ENCODE measurements at places on chromosomes 13 and 19.

DNA sequence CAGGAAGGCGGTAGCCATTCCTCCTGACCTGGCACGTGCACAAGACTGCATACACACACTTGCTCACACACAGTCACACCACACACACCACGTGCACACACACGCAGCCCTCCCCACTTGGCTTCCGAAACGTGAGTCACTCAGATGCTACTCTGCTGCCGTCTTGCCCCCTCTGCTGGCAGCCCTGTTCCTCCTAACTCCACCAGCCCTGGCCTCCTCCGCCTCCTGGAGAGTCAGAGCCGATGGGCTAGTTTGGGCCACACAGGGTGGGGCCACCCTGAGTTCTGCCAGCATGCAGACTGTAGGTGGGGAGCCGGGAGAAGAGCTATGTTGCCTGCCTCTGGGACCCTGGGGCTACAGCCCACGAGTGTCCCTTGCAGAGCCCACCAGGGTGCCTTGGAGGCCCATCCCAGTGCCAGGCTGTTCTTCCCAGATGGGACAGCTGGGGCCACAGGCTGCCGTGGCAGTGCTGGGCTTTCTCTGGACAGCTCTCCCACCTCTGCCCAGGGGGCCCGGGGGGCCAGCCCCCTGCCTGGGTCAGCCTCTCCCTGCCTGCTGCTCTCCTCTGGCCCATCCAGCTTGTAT, 12.1 kb downstream of the PIN1 start:
- no peak for DNase-seq

DNA sequence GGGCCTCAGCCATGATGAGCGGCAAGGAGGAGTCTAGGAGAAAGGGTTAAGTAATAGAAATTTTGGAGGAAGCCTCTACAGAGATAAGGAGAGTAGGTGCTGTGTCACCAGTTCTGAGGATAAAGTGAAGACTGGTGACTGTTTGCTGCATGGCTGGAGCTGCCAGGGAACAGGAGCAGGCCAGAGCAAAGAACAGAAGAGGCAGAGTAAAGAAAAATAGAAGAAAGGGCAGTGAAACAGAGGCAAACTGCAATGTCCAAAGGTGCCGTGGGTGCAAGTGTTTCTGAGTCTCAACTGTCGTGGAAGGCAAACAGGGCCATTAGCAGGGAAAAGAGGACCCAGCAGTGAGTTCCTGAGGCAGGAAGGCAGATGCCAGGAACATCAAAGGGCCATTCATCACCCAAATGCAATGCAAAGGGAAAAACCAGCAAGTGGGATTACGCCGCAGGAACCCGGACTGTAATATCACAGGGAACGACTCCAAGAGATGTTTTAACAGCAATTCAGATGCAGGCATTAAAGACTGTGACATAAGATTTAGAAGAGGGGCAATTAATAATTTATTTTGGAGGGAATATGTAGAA, 318.3 kb downstream of the FOXO1 start:
- DNase-seq, result no peak

DNA sequence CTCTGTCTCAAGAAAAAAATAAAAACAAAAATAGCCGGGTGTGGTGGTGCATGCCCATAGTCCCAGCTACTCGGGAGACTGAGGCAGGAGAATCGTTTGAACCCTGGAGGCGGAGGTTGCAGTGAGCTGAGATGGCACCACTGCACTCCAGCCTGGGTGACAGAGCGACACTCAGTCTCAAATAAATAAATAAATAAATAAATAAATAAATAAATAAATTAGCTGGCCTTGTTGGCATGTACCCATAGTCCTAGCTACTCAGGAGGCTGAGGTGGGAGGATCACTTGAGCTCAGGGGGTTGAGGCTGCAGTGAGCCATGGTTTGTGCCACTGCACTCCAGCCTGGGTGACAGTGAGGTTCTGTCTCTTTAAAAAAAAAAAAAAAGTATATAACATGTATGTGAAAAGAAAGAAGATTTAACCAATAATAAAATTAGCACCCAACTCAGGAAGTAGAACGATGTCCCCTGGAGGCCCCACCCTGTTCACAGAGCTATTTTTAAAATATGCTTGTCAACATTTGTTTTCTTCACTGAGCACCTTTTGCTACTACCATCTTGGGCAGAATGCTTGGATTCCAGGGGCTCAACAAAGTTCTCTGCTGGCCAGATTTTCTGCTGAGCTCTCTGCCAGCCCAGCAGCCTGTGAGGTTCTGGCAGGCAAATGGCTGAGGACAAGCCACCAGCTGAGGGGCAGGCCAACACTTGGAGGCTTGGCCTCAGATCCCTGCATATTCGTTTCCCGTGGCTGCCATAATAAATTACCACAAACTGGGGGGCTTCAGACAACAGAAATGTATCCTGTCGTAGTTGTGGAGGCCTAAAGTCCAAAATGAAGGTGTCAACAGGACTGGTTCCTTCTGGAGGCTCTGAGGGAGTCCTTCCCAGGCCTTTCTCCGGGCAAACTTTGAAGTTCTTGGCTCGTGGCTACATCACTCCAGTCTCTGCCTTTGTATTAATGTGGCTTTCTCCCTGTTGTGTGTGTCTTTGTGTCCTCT, 5.2 kb downstream of the SLC25A42 start:
- no peak for DNase-seq

- DNase-seq, result no peak
Measured at GRCh38 chr13:24141333-24141910, 19.1 kb upstream of the SPATA13 start.

DNA sequence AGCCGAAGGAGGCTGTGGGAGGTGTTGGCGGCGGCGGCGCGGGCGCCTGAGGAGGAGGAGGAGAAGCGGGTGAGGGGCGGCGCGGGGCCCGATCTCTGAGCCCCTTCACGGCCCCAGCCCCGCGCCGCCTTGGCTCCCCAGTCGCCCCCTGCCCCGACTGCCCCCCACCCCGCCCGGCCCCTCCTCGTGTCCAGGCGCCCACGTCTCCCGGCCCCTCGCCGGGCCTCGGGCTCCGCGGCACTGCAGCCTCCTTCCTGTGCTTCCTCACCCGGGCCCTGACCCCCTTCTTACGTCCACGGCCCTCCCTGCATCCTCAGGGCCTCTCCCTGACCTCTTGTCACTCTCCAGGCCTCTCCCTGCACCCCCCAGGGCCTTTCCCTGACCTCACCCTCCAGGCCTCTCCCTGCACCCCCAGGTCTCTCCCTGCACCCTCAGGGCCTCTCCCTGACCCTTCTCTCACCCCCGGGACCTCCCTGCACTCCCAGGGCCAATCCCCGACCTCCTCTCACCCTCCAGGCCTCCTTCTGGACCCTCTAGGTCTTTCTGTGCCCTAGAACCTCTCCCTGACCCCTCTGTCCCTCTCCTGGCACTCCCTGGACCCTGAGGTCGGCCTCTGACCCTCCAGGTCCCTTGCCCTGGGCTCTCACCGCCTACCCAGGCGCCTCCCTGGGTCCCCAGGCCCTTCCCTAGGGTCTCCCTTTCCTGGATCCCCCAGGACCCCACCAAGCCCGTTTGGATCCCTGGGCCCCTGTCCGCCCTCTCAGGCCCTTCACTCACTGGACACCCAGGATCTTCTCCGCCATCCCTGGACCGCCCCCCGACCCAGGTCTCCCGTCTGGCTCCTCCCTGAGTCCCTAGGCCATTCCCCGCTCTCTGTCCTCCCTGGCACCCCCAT, 460 bp downstream of the KMT5C start:
- no peak for DNase-seq

- no peak for DNase-seq
Measured at GRCh38 chr13:113161433-113161832, 3.0 kb downstream of the PROZ start.

DNA sequence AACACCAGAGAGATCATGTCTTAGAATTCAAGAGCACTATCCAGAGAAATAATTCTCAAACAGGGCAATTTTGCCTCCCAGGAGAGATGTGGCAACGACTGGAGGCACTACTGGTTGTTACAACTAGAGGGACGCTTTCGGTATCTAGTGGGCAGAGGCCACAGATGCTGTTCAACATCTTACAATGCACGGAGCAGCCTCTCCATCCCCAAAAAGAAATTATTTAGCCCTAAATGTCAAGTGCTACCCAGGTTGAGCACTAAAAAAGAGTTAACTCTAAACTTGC, 78.6 kb downstream of the ABCC4 start:
- no peak for DNase-seq

DNA sequence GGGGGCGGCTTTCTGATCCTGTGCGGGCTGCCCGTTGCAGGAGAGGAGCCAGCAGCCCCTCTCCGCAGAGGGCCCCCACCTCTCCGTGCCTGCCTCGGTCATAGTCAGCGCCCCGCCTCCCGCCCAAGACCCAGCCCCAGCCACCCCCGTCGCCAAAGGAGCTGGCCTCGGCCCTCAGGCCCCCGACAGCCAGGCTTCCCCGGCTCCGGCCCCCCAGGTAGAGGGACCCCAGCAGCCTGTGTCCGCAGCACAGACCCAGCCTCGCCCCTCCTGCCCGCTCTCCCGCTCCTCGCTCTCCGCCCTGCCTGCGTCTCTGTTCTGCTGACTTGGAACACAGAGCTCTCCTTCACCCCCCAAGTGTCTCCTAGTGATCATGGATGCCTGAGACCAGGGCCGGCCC, 31.3 kb upstream of the EHD2 start:
- DNase-seq, result no peak

DNA sequence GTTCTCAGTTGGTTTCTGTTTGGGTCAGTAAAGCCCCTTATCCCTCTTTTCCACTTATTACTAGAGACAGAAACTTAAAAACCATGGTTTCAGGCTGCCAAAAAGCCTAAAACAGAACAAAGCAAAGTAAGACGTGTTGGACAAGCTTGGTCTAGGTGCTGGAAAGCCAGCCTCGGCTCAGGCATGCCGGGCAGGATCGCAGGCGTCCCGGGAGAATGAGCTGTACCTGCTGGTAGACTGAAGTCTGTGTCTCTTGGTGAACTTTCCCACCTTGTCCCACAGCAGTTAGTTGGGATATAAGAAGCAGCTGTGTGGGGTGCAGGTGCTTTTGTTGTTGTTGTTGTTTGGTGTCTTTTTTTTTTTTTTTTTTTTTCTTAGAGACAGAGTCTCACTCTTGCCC, 20.8 kb downstream of the PRAM1 start:
- DNase-seq, result no peak

DNA sequence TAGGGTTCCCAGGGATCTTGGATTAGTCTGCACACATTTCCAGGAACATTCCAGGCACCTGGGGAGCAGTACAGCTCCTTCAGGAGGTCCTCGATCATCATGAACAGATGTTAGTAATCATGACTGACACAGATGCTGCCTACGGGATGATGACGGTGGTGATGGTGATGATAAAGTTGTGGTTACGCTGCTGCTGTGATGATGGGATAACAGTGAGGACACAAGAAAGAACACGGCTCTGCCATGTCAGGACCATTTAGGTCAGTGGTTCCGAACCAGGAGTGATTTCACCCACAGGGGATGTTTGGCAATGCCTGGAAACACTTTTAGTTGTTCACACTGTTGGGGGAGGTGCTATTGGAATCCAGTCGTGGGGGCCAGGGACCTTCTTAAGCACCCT, 1193.0 kb downstream of the UQCRFS1 start:
- DNase-seq, result no peak

DNA sequence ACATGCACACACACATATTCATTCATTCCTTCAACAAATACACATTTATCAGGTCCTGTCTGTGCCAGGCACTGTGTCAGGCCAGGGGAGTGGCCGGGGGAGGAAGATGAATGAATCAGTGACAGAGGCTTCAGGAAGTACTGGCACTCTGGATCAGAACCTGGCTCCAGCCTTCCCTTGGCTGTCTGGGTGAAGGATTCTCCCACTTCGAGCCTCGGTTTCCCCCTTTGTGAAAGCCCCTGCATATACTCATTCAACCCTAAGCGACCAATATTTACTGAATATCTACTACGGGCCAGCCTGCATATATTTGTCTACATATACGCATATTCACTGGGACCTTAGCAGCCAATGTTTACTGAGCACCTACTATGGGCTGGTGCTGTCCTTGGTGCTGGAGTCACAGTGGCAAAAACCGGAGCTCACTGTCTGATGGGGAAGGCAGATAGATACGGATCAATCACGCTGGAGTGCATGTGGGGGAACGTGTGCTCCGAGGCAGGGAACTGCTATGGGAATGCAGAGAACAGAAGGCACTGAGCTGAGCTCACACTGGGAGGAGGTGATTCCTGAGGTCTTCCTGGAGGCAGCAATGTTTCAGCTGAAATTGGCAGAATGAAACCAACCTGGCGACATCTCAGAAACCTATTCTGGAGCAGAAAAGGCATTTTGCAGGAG, 636 bp upstream of the ZNF579 start:
- DNase-seq, result no peak

- DNase-seq, result no peak
Measured at GRCh38 chr13:39566216-39566869, 36.6 kb downstream of the LHFPL6 start.

GRCh38 chr19:41541990-41542584, 33.9 kb upstream of the CEACAM21 start:
- DNase-seq, result peak; percentile 65

DNA sequence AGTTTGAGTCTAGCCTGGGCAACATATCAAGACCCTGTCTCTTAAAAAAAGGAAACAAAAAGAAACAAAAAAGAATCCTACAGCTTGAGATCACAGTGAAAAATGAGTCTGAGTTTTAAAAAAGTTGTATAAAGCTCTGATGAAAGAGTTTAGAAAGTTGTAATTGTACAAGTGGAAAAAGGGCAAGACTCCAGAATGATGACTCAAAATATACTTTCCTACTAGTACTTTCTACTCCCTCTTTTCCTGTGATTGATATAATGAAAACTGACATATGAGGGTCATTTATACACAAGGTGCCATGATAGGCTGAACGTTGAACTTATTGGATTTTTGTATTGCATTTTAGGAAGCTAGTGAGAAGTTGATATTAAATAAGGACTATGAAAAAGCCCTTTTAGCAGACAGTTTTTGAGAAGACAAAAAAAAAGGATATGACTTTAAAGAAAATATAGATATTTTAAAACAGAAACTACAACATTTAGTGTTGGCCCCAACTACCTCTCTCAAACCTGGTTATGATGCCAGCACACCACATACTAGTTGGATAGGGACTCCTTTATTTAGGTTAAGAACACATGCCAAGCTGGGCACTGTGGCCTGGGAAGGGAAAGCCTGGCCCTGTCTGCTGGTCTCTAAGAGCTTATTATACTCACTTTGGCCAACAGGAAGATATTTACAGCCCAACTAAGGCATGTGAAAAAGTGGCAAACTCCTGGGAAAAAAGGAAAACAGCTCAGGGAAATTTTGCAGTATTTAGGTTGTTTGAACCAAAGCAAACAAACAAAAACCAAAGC, 116.6 kb downstream of the KL start:
- no peak for DNase-seq

- DNase-seq, result no peak
Measured at GRCh38 chr13:27446986-27447583, 3.3 kb downstream of the MTIF3 start.

- DNase-seq, result no peak
Measured at GRCh38 chr19:34556488-34556887, 74.9 kb downstream of the WTIP start.

- no peak for DNase-seq
Measured at GRCh38 chr19:34051255-34051654, 121.0 kb upstream of the LSM14A start.

All from stimulated activated CD8-positive, alpha-beta memory T cell treated with anti-CD3 and anti-CD28 coated beads, Interleukin-15, amount 100 ng/mL, for 4 hours (primary cell).